ENCODE measurements at places on chromosomes 1 and 21.

- DNase-seq = no peak
Measured at GRCh38 chr1:92843429-92844352, 11.9 kb downstream of the RPL5 start.

DNA sequence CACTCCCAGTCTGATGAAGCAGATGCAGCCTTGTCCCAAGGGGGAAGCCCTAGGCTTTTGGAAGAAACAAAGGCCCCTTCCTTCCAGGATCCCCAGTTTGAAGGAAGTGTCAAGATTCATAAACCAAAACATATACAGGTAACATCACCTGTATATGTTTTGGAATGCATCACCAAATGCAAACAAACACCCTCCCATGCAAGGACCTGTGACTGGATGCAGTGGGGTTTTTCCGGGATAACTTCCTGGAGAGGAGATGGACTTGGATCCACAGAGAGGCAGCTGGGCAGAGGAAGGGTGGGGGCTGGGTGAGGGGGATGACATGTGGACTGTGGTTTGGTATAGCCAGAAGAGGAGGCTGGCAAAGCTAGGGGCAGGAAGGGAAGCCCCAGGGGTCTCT, 1.5 kb upstream of the PLA2G2F start:
- DNase-seq = no peak

- DNase-seq = peak; percentile 95
Measured at GRCh38 chr1:182955596-182956588, 2.9 kb upstream of the SHCBP1L start.

DNA sequence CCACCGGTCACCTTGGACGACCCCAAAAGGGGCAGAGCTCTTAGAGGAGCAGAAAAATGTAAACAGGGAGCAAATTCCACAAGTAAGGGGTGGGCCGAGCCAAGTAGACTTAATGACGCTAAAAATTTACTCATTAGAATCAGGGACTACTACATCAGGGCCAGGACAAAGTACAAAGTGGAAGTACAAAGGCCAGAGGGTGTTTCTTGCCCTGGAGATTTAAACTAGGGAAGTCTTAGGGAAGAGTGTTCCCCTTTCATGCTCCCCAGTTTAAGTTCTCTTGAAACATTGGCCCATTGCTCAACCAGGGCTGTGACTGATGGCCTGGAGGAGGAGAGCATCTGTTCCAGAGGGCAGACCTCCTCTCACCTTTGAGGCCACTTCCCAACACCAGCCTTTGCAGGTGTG, 48.6 kb downstream of the BACH1 start:
- no peak for DNase-seq

GRCh38 chr1:21347072-21347581, 56.9 kb upstream of the ECE1 start:
- DNase-seq = no peak

- no peak for DNase-seq
Measured at GRCh38 chr1:28885977-28886730, 28.2 kb upstream of the EPB41 start.

GRCh38 chr1:43303471-43304313, 2.9 kb downstream of the TIE1 start:
- no peak for DNase-seq

DNA sequence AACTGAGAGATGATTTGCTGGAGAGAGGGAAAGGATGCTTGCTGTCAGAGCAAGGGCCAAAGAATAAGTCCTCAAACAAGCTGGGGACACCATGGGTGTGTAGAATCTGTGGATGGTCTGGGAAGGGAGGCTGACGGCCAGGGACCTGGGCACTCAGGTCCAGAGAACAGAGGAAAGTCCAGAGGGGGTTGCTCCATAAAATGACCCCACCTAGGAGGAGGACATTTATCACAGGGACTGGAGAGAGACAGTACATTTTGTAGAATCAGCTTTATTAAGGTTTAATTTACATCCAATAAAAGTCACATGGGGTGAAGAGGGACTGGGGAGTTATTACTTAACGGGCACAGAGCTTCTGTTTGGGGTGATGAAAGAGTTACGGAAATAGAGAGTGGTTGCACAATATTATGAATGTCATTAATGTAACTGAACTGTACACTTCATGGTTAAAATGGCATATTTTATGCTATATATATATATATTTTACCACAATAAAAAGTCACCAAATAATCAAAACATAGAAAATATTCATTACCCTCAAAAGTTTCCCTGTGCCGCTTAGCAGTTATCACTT, 73.0 kb upstream of the ABCD3 start:
- DNase-seq = no peak

GRCh38 chr1:225425201-225425786, 2.5 kb downstream of the LBR start:
- DNase-seq = peak; percentile 55

- no peak for DNase-seq
Measured at GRCh38 chr1:7591565-7591964, 179.5 kb upstream of the VAMP3 start.

GRCh38 chr1:153869486-153869885, 53.3 kb downstream of the GATAD2B start:
- no peak for DNase-seq

DNA sequence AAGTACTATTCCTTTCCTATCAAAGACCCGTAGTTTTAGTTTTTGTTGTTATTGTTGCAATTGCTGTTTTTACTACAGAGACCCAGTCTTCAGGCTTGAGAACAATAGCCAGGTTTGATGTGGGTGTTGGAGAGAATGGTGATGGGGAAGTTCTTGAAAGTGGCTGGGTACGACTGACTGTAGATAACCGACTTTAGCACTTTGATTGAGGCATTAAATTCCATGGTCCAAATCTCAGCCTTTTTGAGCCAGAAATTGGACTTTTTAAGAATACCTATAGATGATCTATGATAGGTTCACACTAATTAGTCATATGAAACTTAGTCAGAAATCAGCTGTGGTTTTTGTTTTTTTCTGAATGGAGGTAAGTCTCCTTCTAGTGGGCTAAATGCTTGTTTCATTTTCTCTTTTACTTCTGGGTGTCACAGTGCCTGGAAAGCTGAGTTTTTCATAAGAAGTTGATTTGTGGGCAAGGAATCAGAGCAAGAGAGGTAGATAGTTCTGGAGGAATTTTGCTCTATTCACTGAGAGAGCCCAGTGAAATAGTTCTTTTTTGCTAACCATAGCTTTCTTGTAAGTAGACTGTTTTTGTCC, 2.8 kb downstream of the PPIH start:
- no peak for DNase-seq
